ENCODE measurements at places on chromosomes 5 and 9.

DNA sequence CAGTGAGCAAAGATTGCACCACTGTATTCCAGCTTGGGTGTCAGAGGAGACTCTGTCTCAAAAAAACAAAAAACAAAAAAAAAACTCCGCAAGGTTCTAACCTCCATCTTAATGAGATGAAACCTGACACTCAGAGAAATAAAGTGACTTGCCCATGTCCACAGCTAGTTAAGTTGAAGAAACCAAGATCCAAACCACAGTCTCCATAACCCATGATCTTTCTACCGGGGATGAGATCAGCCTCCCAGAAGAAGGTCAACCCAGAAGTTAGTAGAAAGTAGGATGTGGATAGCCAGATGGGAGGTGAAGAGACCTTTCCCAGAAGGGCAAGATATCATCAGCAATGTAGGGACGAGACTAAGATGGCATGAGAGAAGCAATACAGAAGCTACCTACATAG, 140.4 kb upstream of the ADRA1B start:
- ATAC-seq, result peak; percentile 15

DNA sequence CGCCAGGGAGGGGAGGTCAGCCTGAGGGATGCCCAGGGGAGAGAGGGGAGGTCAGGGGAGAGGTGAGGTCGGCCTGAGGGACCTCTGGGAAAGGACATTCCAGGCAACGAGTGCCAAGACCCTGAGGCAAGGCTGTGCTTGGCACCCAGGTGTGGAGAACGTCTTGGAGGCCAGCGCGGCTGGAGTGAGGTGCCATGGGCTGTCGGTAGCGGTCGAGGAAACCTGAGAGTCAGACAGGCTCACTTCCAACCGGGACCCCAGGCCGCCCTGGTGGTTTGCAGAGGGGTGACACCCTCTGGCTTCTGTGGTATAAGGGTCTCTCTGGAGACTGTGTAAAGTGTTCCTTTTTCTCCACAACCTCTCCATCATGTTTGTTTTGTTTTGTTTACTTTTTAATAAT, 82.9 kb downstream of the CACNA1B start:
- no peak for ATAC-seq

DNA sequence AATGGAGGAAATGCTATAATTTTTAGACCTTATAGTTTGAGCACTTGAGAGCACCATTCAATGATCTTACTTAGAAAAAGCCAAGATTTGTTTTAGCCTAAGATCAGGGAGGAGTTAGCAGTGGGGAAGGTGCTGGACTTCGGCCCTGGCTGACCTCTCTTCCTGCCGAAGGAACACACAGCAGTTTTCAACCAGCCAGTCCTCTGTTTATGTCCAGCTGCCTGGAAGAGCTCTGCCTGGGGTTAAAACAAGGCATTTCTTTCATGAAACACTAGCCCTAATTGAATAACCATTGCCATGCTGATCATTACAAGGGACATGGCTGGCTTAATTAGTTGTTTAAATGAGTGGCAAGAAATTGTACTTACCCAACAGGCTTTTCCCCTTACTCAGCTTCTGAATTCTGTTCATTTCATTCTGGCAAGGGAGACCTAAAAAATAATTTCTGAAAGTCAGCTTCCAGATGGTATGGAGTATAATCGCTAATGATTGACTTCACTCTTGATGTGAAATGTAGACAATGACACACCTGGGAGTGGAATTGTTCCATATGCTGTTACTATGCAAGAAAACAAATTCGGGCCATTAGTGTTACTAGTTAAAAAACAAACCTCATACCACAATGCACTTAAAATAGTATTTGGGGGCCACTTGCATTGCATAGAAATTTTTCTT, 514.2 kb downstream of the SPOCK1 start:
- ATAC-seq, result no peak

- ATAC-seq, result no peak
Observed at GRCh38 chr5:90056911-90057705, 352.4 kb downstream of the CETN3 start.

DNA sequence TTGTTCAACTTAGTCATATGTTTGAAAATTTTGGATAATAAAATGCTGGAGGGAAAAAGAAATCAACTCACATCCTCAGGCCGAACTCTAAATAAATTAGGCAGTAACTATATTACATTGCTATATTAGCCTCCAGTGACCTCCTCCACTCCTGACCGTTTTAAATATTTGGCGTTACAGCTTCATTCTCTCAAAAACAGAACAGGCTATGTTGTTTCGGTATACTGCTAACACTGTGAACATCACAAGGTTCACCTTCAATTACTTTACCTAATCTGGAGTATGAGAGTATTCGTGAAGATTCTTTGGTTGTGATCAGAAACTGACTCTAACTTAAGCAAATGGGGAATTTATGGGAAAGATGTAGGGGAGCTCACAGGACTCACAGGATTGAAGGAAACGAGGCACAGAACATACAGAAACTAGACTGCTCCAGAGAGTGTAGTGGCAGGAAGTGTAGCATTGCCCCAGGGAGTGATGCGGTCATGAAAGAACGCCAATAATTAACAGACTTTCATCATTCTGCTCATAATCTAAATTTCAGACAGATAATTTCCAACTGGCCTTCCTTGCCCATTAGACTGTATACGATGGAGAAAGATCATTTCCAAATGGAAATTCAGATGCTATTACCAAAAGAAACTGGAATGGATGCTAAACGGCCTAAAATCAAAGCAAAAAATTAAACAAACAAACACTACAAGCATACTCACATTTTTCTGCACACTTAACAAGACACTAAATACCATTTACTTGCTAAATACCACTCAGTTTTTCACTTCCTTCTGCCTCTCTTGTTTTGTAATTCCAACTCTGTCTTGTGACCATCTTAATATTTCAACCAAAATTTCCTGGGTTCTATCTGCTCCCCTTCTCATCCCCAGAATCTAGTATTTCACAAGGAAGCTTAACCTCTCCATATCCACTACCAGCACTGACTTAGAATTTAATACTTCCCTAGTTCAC, 110.1 kb upstream of the LPAR1 start:
- no peak for ATAC-seq

GRCh38 chr9:110241858-110242321, 14.4 kb downstream of the TXN start:
- no peak for ATAC-seq

- no peak for ATAC-seq
Observed at GRCh38 chr9:128422783-128423150, 2.1 kb downstream of the CERCAM start.

DNA sequence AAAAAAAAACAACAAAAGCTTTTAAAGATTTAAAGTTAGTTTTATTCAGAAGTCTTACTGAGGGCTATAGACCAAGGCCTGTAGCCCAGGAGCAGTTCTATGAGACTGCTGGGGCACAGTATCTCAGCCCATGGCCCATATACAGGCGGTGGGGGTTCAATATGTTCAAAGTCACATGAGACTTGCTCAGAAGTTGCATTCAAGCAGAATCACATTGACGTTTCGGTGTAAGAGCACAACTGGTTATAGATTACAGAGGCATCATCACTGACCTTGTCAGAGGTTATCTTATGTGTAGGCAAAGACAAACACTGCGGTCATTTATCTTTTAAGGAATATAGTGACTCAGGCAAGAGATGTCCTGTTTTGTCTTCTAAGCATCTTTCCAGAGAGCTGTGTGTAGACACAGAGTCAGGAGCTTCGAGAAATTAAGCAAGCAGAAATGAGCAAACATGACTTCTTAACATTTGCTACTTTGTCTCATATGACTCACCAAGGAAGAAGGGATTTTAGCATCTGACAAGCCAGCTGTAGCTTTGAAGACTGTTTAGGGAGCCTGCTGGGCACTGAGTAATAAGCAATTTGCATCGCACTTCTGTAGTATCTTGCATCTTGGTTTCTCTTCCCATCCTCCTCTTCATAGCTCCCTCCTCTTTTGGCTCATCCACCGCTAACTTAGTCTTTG, 12.9 kb upstream of the F2RL1 start:
- peak; percentile 78 for ATAC-seq

DNA sequence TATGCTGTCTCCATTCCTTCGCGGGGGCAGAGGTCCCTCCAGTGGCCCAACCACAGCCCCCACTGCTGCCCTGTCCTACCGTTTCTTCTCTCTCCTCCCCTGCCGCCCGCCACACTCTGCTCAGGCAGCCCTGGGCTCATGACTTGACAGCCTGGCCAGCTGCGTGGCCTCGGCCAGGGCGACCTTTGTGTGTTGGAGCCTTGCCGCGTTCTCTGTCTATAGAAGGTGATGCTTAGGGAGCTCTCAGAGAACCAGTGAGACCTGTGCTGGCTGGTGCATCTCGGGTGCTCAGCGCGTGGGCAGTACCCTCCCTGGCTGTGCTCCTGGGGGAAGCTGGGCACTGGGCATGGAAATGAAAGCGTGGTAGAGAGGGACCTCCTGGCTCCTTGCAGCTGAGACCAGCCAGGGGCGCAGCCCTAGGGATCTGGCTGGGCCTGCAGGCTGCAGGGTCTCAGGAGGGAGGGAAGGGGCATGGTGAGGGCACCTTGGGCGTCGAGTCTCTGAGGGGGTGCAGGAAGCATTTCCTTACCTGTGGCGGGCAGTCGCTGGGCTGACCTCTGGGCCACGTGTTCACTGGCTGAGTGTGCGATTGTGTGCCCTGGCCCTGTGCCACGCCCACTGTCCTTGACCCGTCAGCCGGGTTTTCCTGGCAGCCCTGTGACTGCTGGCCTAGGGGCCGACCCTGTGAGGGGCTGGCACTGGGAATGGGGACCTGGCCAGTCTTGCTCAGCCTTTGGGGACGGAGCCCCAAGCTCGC, 50.3 kb downstream of the RXRA start:
- ATAC-seq, result no peak

- no peak for ATAC-seq
Observed at GRCh38 chr5:111820072-111820471, 63.1 kb upstream of the NREP start.

DNA sequence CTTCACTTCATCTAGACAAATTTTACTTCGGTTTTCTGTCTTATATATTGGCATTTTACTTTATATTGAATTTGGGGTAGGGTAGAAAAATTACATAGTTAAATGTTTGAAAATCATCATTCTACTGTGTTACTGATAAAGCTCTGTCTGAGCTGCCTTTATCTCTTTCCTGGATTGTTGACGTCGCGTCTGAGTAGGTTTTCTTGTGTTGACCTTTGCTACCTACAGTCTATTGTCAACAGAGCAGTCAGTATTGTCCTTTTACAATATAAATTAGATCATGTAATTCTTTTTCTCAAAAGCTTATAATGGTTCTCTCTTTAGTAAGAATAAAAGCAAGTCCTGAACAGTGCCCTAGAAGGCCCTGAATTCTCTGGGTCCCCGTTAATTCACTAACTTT, 128.2 kb downstream of the HACD4 start:
- no peak for ATAC-seq

GRCh38 chr5:74767579-74767913, 497 bp downstream of the NSA2 start:
- no peak for ATAC-seq

DNA sequence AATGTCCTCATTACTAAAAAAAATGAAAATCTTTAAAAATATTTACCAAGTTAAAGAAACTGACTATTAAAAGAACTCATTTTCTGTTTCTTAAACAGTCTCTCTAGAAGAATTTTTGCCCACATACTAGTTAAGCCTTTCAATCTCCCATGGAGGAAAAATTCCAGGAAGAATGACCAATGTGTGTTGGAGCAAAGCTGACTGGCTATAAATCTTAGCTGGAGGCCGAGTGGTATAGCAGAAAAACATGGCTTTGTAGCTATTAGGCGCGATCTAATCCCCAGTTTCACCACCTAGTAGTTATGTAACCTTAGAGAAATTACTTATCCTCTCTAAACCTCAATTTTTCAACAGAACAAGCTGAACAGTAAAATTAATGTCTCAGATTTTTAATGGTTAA, 135.5 kb upstream of the PRLR start:
- ATAC-seq, result no peak

DNA sequence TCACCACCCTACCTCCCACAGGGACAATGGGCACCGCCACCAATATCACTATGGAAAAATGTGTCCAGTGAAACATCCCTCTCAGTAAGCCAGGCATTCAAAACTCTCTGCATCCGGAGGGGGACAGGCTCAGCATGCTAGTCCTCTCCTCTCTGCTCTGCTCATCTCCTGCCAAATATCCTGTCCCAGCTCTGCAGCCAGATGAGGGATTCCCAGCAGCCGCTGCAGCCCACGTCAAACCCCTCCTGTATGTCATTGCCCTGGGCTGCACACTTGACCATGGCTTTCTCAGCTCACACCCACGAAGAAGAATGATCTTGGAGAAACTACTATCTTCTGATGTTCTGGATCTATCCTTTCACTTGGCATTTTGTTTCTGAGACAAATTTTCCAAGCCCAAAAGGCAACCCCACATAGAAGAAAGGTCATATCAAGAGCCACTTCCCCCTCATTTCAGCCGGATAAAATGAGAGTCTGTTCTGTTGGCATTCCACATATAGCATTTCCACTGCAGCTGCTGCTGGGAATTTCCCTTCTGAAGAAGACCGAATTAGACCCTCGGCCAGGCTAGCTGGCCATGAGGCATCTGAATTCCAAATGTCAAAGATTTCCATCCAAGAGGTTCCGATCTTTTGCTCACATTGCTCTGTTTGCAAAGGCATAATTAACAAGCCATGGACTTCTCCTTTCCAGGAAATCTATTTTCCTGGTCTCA, 338.0 kb downstream of the ACTL7B start:
- no peak for ATAC-seq

GRCh38 chr9:37503736-37504135, 18.0 kb downstream of the POLR1E start:
- ATAC-seq, result peak; percentile 97

DNA sequence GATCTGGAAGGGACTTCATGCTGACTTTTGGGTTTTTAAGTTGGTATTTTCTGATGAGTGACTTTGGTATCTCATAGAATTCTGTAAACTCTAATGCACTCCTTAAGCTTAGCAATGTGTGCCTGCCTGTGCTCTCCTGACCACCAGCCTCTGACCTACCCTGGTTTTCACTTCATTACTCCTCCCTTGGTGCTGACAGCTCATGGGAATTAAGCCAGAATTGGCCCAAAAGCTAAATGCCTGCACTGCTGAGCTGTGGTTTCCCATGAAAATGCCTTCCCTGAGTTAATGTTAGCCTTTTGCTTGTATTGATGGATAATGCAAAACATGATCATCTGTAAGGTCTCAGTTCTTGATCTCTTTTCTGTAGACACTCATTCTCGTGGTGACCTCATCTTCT, 308.0 kb downstream of the DOCK8 start:
- ATAC-seq, result no peak

GRCh38 chr9:2047916-2048315, 32.8 kb downstream of the SMARCA2 start:
- no peak for ATAC-seq

- no peak for ATAC-seq
Observed at GRCh38 chr9:85079349-85079748, 409.8 kb downstream of the NTRK2 start.

GRCh38 chr9:114080195-114080772, 2.2 kb upstream of the AMBP start:
- no peak for ATAC-seq

DNA sequence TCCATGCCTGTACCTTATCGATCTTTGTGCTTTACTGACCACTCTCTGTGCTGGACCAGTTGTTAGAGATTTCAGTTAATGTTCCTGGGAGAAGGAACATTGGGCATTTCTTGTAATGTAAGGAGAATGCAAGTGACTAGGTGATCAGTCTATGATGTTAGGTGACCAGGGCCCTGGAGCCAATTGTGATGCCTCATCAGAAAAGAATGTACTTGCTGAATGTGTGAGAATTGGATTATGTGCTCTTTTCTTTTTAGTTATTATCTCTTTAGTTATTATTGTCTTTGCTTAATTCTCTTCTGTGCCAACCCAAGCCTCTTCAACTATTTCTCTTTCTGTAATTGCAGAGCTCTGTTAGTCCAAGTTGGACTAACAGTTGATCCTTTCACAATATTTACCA, 92.9 kb downstream of the LRRC70 start:
- ATAC-seq, result no peak
